GM23248 (cell line): ENCODE measurements at places on chromosomes 11 and 22. TPM values are rescaled to one million over a fixed set of nuclear protein-coding genes. Genes with fewer than 3 reads are reported as not detected.
A peak's percentile ranks its signal among the peaks of the same experiment; 100 is the strongest.

DNA sequence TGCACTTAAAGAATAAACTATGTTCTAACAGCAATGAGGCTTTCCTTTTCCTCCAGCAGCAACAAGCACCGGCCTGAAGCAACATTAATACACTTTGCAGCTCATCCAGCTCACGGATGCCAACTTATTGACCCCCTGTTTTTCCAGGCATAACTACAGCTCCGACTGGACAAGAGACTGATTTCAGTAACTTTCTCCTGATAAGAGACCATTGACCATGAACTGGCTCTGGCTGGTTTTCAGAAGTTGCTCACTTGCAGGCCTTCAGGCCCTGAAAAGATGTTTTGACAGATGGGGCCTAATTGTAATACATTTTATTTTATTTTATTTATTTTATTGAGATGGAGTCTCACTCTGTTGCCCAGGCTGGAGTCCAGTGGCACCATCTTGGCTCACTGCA is 27.5 kb downstream of the GGT5 start:
- no peak overlapping the region for H3K27ac ChIP-seq
- H3K4me3 ChIP-seq: no peak overlapping the region
- DNase-seq: no peak

Gene NDUFA6
- 56.3 and 63.2 TPM in 2 replicates for total RNA-seq

Gene MS4A7
- total RNA-seq: not detected in 2 replicates

DNA sequence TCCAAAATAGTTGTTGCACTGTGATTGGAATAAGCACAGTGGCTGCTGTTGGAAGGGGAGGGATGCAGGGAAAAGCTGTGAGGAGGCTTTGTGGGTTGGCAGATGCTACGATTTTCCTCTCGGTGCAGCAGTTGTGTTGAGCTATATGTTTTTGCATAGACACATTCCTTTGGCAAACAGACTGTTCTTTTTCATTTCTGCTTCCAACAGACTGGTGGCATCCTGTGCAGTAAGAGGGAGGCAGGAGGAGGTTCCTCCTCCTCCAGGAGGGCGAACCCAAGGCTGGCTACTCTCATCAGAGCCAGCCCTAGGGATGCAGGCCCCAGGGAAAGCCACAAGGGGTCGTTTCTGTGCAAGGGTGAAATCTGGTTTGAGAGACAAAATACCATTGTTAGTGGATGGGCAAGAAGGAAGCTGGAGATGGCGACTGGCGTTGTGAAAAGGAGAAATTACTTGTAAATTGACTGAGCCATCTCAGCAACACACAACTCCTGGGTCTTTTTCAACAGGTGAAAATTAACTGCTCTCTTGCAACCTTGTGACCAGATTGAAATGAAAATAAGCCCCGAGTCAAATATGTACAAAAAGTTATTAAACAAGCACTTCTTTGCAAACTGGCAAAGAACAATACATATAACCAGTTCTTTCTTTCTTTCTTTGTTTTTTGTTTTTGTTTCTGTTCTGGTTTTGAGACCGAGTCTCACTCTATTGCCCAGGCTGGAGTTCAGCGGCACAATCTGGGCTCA is 26.5 kb upstream of the UBASH3B start:
- H3K4me1 ChIP-seq: peaks cover 19% of the 10 kb centered on the region
- H3K27ac ChIP-seq: peak overlapping the region; percentile 3; the same call in 1 of the 2 replicates
- no peaks in the 10 kb centered on the region for H3K36me3 ChIP-seq
- H3K27me3 ChIP-seq: no peaks in the 10 kb centered on the region
- H3K4me3 ChIP-seq: peak overlapping the region; percentile 18; the same call in 1 of the 2 replicates

GRCh38 chr11:57376095-57377090 is 4.6 kb downstream of the PRG3 start:
- no peak for DNase-seq
- no peaks in the 10 kb centered on the region for H3K27me3 ChIP-seq
- H3K36me3 ChIP-seq: no peaks in the 10 kb centered on the region
- H3K27ac ChIP-seq: no peak overlapping the region
- no peaks in the 10 kb centered on the region for H3K4me1 ChIP-seq
- H3K4me3 ChIP-seq: no peak overlapping the region

DNA sequence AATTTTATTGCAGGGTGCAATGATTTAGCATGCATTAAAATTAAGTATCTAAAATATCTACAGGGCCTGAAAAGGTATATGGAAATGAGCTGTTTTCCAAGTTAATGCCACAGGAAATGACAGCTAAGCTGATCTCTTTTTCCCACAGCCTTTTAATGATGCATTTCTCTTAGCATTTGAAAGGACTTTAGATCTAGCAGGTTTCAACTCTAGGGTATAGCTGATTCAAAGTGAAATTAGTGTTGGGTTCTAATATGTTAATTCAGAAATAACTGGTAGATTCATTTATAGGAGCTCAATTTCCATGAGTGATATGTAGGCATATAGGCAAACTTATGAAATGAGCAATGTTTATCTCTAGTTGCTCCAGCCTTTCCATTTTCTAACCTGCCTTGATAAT is 274.2 kb downstream of the CASP12 start:
- H3K27me3 ChIP-seq: no peaks in the 10 kb centered on the region
- H3K4me1 ChIP-seq: peaks cover 17% of the 10 kb centered on the region
- no peak overlapping the region for H3K4me3 ChIP-seq
- DNase-seq: no peak
- H3K36me3 ChIP-seq: no peaks in the 10 kb centered on the region
